WTC11 (cell line): ENCODE measurements at places on chromosomes 2 and 18. TPM values are rescaled to one million over a fixed set of nuclear protein-coding genes. Genes with fewer than 3 reads are reported as not detected.

The ZAP70 gene
- 0.61 to 0.73 TPM (median 0.64 TPM) in 3 replicates for total RNA-seq

The PRSS56 gene
- not detected in 3 replicates for total RNA-seq

DNA sequence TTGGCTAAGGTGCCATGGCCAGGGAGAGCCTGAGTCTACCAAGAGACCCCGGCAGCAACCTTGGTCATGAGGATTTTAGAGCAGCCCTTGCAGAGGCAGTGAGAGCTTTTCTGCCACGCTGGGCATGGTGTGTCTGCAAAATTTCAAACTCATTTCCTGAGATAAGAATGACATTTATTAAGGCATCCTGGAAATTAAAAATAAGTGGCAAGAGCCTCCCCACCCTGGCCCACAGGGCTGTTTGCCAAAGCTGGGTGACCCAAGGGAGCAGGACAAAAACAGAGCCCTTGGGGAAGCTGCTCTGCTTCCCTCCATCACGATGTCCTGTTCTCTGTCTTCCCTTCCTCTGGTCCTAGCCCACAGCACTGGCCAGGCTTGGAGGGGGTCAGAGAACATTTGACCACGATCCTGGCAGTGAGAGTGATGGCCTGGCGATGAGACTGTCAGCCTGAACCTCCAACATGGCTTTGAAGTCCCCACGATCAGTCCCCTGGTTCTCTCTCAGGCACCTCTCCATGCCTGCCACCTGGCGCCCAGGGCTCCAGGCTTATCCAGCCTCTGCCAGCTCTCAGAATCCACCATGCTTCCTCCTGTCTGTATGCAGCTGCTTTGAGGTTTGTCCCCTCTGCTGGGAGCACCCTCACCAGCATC is 68.9 kb upstream of the RMDN2 start:
- H3K27me3 ChIP-seq, result no peaks in the 10 kb centered on the region; the same call in 1 of the 2 replicates
- 0 out of 2 replicates have a peak, but pooled peaks cover 5% of the 10 kb centered on the region for H3K36me3 ChIP-seq
- H3K4me1 ChIP-seq, result no peaks in the 10 kb centered on the region
- DNase-seq, result no peak

DNA sequence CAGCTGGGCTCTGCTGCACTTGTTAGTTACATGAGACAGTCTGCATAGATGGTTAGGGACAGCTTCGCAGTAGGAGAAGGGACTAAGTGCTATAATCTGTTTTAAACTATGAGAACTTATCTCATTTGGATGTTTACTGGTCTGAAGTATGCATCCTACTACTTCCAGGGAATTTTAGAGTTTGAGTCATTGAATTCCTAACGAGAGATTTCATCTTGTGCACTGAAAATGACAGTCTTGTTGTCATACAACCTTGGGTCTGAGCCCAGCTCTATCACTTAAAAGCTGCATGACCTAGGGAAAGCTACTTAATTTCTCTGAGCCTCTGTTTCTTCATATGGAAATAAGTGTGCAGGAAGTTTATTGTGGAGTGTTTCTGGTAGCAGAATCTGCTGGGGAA is 78.4 kb downstream of the TRIM43 start:
- no peak overlapping the region for H3K4me3 ChIP-seq
- no peaks in the 10 kb centered on the region for H3K36me3 ChIP-seq
- no peak for DNase-seq

DNA sequence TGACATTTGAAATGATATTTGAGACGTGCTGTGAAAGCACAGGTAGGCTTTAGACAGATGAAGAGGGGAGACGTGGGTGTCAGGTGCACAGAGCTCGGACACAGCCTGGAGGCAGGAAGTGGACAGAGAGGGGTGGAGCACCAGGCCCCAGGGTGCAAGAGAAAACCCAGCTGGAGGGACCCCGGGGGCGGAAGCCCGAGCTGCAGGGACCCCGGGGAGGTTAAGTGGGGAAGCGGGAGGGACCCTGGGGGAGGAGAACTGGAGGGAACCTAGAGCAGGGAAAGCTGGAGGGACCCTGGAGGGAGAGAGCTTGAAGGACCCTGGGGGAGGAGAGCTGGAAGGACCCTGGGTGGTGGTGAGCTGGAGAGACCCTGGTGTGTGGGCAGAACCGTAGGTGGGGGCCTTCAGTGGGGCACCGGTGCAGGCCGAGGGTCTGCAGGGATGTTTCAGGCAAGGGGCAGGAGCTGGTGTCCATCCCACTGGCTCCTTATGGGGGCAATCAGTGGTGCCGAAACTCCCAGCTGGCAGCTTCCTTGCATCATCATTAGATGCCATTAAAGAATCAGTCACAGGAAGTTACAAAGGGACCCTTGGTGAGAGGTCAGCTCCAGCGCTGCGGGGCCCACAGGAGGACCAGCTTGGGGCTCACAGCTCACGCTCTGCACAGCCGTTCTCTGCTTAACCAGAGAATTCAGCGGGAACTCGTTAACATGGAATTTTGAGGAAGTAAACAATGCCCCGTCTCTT is 246.6 kb downstream of the EIPR1 start:
- peaks cover 8% of the 10 kb centered on the region for H3K36me3 ChIP-seq
- peaks cover 13% of the 10 kb centered on the region for H3K4me1 ChIP-seq
- H3K4me3 ChIP-seq, result no peak overlapping the region
- no peaks in the 10 kb centered on the region for H3K27me3 ChIP-seq

- no peak overlapping the region for H3K4me3 ChIP-seq
- no peak overlapping the region for H3K27ac ChIP-seq
- no peaks in the 10 kb centered on the region for H3K36me3 ChIP-seq
- no peak for DNase-seq
- H3K4me1 ChIP-seq, result no peaks in the 10 kb centered on the region
- H3K27me3 ChIP-seq, result no peaks in the 10 kb centered on the region
These were observed 294.2 kb upstream of the HNMT start for GRCh38 chr2:137670111-137670510.
